Jurkat, Clone E6-1 (cell line): ENCODE measurements at places on chromosomes 6 and 20.

DNA sequence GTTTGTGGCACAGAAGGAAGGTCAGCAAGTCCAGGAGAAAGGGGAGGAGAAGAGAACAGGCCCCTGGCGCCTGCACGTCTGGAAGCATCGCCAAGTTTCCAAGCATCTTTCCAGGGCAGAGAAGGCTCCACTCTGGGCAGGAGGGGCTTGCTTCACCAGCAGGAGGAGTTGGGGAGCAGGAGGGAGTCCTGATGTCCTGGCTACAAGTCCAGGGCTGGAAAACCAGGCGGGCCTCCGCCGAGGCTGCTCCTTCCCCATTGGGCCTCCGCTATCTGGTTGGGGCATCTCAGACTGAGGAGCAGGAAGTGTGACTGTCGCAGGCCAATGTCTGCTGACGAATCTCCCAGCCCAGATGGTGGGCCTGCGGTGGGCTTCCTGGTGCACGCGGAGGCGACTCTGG, 421.9 kb downstream of the PREX1 start:
- DNase-seq, result no peak

DNA sequence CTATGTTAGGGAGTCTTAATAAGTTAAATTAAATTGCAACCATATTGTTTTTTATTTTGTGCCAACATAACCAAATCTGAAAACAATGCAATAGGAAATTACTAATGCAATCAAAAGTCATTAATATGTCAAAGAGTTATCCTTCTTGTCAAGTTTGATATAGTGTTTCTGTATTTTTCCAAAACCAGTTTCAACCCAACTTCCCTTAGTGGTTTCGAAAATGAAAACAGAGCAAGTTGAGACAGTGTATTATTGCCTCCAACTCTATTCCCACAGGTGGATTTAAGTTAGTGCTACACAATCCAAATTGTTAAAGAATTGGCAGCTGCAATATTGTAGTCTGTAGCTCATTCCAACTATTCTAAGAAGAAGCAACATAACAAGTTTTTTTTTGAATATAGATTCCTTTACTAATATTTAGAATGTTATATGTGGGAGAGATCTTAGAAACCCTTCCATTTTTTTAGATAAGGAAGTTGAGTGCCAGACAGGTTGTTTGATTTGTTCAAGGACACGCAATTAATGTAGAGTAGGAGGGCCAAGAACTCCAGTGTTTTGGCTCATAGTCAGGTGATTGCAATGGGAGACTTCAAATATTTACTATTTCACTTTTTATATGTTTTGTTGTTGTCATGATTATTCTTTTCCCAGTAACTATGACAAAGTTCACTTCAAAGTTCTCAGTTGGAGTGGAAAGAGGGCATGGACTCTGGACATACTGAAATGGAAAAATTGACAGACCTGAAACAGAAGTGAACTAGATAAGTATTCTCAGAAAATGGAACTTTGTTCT, 282.4 kb upstream of the HSF2 start:
- DNase-seq, result no peak

- DNase-seq, result no peak
Measured at GRCh38 chr6:66245231-66245630, 538.2 kb upstream of the EYS start.

- no peak for DNase-seq
Measured at GRCh38 chr6:158357570-158358216, 45.4 kb downstream of the TULP4 start.

DNA sequence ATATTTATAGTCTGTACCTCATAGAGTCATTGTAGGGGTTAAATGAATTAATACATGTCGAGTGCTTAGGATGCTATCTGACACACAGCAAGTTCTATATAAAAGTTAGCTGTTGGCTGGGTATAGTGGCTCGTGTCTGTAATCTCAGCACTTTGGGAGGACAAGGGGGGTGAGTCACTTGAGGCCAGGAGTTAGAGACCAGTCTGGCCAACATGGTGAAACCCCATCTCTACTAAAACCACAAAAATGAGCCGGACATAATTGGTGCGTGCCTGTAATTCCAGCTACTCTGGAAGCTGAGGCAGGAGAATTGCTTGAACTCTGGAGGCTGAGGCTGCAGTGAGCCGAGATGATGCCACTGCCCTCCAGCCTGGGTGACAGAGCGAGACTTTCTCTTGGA, 222.9 kb downstream of the UBE3D start:
- DNase-seq, result no peak

DNA sequence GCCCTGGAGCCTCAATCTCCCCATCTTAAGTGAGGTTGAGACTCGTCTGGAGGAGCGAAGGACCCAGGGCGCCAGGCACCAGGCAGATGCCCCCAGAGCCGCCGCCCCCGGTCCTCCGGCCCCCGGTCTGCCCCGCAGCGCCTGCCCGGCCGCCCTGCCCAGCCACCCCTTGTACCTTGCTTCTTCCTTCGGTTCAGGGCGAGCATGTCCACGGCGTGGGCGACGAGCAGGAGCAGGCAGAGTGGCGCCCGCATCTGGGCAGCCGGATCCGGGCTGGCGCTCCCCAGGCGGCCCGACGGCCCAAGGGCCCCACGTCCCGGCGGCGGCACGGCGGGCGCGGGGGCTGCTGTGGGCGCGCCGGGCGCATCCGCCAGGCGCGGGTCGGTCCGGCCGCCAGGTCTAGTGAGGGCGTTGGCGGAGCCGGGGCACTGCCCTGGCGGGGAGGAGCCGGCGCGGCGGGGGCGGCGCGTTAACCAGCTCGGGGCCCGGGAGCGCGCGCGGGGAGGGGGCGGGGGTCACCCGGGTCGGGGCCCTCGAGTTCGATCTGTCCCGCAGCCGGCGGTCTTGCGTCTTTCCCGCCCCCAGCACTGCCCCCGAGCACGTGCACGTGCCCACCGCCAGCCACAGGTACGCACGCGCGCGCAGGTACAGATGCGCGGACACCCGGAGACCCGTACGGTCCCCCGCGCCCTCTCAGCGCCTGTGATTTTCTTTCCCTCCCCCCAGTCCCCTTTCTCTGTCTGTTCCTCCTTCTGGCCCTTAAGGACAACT, at the start of gene RSPO4:
Gene RSPO4 (minus strand): TSS at position 401 of the 771 bp plus-strand sequence. CDS start 147 bp downstream, at position 254.
- DNase-seq, result no peak

DNA sequence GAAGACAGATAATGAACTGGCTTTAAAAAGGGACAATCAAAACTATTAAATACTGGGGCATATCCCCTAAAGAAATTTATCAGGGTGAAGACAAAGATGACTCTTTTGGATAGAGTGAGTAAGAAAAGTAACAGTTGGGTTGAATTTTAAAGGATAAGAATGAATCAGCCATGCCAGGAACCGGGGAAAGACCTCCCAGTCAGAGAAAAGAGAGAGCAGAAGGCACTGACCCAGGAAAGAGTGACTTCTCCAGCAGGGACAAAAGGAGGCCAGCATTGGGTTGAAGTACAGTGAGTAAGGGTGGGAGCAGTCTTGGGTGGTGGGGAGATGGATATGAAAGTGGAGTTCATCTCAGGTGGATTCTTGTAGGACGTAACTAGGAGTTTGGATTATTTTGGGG, 516.9 kb upstream of the JAG1 start:
- DNase-seq, result no peak

- no peak for DNase-seq
Measured at GRCh38 chr6:87391334-87391733, 16.4 kb upstream of the CFAP206 start.

DNA sequence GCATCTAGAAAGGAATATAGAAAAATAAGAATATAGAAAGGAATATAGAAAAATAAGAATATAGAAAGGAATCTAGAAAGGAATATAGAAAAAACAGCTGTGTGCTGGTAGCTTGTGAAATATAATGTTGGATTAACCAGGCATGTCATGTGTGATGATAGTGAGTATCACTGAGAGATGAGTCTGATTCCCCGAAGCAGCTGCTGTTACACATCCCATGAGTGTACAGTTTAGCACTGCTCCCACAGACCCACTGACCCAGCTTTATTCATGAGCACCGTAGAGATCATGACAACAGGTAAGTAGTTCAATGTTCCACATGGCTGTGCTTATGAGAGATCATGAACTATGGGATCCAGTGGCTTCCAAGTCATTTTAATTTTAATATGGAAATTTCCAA, 64.8 kb downstream of the SLC22A3 start:
- DNase-seq, result no peak

DNA sequence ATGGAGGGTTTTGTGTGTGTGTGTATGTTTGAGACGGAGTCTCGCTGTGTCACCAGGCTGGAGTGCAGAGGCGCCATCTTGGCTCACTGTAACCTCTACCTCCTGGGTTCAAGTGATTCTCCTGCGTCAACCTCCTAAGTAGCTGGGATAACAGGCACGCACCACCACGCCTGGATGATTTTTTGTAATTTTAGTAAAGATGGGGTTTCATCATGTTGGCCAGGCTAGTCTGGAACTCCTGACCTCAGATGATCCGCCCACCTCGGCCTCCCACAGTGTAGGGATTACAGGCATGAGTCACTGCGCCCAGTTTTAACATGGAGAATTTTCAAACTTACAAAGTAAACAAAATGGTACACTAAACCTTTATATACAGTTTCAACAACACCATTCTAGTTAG, 22.8 kb downstream of the AMD1 start:
- no peak for DNase-seq

- DNase-seq, result no peak
Measured at GRCh38 chr6:137148306-137149034, 25.0 kb downstream of the IL22RA2 start.

DNA sequence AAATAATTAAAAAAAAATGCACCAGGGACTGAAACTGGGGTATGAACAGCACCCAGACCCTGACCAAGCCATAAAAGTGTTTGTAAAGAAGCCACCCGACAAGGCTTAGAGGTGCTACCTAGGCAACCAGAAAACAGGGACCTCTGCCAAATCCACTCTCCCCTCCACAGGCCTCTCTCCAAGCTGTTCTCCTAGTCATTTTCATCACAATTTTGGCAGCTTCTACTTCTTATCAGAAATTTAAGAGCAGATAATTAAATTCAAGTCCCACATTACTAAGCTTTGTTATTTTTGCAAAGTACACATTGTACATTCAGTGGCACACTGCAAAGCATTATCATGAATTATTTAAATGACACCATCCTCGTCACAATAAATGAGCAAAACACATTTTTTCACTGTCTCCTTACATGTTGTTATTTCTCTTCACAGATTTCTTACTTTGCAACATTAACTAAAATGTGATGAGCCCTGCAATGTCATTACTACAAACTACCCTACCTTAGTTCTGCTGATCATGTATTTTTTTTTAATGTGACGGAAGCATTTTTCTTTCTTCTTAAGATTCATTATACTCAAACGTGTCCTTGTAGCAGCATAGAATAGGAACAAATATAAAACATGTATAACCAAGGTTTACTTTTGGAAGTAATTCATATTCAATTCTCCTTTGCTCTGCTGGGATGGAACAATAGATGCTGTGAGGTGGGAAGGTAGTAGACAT, 38.1 kb downstream of the ECT2L start:
- no peak for DNase-seq

DNA sequence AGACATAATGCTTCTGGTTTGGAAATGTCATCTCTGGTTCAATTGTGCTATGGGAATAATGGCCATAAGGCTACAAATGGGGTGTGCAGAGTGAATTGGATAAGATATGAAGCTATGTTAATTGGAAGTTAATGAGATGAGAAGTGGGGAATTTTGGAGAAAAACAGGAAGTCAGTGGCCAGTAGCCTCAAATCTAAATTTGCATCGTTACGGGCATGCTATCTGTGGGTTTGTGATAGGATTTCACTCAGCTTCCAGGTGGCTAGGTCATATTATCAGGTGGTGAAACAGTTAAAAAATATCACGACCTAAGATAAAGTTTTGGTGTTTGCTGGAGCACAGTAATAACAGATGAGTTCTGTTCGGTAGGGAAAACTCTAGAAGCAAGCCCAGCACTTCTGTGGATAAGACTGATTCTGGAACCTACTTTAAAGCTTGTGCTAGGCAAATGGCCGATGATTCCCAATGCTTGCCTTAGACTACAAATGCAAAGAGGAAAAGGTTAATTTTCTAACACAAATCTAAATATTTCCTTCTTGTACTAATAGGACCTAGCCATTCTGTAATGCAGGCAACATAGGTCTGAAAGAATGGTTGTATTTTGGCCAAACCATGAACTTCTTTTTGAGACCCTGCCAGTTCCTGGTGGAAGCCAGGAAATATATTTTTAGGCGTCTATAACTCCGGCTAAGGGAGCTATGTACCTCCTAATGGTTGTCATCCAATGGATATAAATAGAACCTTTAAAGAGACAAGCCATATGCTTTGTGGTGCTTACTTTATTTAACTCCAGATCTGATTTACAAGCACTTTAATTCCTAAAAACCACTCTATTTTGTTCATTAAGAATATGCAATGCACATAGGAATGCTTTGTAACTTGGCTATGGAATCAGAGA, 111.0 kb downstream of the PLCB1 start:
- DNase-seq, result no peak

- no peak for DNase-seq
Measured at GRCh38 chr6:139587469-139587868, 213.0 kb upstream of the CITED2 start.

GRCh38 chr6:123343836-123344235, 292.9 kb downstream of the TRDN start:
- DNase-seq, result no peak
